ENCODE measurements at places on chromosomes 4 and X.

DNA sequence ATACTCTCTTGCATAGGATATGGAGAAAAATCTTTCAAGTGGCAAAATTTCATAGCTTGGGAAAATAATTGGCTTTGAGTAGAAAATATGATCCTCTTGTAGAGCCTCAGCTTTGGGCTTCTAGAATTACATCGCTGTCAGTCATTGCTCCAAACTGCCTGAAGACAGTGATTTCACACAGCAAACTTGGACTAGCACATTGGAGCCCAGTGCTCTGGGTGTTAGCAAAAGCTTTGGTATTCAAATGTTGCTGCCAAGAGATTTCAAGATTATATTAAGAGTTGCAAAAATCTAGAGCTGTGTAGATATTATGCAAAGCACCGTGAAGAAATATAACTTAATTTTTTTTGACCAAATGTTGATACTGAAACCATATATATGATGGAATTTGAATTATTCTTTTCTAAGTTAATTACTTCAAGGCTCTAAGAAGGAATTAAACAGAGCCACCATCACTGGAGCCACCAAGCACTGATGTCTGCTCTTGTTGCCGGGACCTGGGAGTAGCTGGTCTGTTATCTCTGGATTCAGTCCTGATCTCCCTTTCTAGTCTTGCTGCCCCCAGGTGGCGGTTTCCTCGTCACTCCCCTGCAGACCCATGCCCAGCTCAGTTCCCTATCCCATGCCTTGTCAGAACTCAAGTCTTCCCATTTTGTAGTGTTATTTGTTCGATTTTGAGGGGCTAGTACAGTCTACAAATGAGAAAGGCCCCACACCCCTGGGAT is 260.7 kb upstream of the SFRP2 start:
- DNase-seq, result peak; percentile 67

DNA sequence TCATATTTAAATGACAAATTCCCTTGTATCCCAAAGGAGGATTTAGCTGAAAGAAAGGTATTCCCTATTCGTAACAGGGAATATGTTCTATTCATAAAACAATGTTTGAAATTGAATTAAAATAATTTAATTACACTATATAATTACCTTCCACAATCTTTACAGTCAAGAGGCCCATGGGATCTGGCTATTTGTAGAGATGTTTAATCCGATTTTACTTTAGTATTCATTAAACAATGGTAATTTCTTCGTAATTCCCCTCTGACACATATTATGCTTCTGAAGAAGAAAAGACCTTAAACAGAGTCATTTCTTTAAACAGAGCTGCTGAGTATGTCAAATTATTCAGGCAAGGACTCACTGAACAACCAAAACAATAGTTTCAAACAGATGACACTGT is 98.8 kb downstream of the MAGEC1 start:
- no peak for DNase-seq

- no peak for DNase-seq
Observed at GRCh38 chr4:105061731-105062130, 84.9 kb upstream of the TET2 start.

- no peak for DNase-seq
Observed at GRCh38 chr4:1842339-1842895, 13.5 kb downstream of the LETM1 start.
